NCI-H2029 (cell line): ENCODE measurements at places on chromosomes 5 and 9.

DNA sequence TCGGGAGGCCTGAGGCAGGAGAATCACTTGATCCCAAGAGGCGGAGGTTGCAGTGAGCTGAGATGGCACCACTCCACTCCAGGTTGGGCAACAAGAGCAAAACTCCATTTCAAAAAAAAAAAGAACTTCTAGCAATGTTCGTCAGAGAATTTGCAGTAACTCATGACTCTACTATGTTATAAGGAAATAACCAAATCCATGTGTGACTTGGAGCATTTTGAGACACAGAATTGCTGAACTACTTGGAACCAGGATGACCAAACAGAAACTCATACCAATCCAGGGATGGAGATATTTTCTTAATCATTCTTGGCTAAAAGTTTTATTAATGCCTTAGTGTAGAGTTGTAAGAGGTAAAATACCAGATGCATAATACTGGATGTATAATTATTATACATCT is 99.9 kb upstream of the BNC2 start:
- no peak for DNase-seq

- no peak for DNase-seq
Observed at GRCh38 chr5:150457121-150457520, 7.6 kb upstream of the RPS14 start.

DNA sequence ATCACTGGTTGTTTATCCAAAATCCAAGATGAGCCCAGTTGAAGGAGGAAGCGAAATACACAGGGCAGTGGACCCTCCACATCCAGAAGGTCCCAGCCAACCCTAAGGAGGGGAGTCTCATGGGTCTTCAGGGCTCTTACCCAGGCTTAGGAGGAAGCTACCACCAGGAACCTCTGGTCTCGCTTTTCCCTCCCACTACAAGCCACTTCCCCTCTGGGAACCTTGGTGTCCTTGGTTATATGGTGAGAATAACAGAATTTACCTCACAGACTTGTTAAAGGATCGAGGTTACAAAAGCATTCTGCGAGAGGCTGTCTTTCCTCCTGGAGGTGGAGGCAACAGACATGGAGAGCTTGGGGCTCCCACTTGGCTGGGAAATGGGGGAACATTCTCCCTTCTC is 3.4 kb downstream of the HIGD2A start:
- no peak for DNase-seq

DNA sequence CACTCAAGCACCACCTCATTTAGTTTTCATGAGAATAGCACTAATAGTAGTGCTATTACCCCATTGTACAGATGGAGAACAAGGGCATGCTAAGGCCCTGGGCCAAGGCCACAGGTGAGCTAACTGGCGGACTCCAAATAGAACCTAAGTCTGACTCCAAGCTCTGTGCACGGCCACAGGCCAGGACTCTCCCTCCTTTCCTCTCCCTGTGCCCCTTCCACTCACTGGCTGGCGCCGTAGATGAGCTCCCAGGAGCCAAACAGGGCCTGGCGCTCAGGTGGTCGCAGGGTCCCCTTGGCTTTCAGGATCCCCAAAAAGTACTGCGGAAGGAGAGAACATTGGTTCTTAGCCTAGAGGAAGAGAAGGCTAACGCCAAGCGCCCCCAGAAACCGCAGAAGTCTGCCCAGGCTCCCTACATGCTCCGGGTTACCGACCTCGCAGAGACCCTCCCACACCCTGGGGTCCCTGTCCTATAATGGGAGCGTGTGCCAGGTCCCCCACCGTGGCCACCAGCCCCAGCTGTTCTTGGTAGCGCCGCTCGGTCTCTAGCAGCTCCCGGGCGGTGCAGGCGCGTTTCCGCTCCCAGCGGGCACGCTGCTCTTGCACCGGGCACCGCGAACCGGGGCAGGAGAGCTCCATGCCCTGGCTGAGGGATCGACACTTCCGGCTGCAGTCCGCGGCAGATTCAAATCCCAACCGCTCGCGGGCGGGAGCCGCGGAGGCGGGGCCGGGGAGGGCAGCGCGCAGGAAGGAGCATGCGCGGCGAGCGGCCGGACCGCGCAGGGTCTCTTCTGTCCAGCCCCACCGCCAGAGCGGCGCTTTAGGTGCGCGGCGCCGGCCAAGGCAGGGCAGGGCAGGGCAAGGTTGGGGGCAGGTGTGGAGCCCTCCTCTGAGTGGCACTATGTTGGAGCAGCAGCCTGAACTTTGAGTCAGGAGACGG is at the start of gene ARHGEF39:
Gene ARHGEF39, minus strand, starts transcription at position 665 of the 940 bp plus-strand sequence. Its CDS starts 26 bp downstream, at position 639.
- peak; percentile 89 for DNase-seq

- no peak for DNase-seq
Observed at GRCh38 chr5:148418511-148418910, 34.8 kb downstream of the FBXO38 start.

GRCh38 chr5:178244576-178244975 is 12.0 kb upstream of the PHYKPL start:
- DNase-seq = no peak

DNA sequence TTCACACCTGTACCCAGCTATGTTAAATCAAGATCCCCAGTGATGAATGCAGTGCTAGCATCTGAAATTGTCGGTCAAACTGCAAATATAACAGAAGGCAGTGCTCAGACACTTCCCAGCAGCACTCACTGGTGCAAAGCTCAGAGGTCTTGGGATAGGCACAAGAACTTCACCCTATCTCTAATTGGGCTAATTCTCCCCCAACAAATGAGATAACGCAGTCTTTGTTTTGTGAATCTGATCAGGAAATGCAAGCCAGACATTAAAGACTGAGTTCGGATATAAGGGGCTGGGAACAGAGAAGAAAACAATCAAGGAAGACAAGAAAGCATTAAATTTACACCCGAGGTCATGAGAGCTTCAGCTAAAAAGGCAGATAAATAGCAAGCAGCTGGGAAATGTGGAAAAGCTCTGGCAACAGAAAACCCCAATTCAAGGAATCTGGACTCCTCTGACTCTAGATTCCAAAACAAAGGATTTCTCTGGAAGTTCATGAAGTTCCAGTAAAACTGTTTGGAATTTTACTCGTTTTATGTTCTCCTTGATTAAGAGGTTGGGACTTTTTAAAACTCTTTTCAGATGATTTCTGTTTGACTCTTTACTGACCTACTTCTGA is 65.1 kb downstream of the GNA14 start:
- no peak for DNase-seq

GRCh38 chr5:159883522-159883950 is 32.7 kb upstream of the ADRA1B start:
- no peak for DNase-seq

- no peak for DNase-seq
Observed at GRCh38 chr9:15178631-15179030, 128.4 kb downstream of the TTC39B start.

- peak; percentile 41 for DNase-seq
Observed at GRCh38 chr5:141743866-141744272, 61.8 kb upstream of the ARAP3 start.

DNA sequence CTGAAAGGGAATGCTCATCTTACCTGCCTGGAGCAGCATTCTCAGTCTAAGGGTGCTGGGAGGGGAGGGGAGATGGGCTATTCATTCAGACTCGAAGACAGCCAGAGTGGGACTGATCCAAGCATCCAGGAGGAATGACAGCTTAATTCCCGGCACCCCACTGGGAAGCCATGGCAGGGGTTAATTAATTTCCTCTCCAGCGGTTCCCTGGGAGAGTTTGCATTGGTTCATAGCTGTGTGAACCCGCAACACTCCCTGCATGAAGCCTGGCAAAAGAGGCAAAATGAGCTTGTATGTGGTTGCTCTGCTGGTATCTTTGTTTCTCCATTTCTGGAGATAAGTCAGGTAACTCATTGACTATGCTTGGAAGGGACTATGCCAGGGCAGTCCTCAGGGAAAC is 401.0 kb upstream of the SLC24A2 start:
- no peak for DNase-seq

- DNase-seq = peak; percentile 52
Observed at GRCh38 chr9:132516911-132517310, 65.5 kb upstream of the BARHL1 start.

GRCh38 chr9:14398473-14398872 is 84.5 kb upstream of the NFIB start:
- DNase-seq = no peak

DNA sequence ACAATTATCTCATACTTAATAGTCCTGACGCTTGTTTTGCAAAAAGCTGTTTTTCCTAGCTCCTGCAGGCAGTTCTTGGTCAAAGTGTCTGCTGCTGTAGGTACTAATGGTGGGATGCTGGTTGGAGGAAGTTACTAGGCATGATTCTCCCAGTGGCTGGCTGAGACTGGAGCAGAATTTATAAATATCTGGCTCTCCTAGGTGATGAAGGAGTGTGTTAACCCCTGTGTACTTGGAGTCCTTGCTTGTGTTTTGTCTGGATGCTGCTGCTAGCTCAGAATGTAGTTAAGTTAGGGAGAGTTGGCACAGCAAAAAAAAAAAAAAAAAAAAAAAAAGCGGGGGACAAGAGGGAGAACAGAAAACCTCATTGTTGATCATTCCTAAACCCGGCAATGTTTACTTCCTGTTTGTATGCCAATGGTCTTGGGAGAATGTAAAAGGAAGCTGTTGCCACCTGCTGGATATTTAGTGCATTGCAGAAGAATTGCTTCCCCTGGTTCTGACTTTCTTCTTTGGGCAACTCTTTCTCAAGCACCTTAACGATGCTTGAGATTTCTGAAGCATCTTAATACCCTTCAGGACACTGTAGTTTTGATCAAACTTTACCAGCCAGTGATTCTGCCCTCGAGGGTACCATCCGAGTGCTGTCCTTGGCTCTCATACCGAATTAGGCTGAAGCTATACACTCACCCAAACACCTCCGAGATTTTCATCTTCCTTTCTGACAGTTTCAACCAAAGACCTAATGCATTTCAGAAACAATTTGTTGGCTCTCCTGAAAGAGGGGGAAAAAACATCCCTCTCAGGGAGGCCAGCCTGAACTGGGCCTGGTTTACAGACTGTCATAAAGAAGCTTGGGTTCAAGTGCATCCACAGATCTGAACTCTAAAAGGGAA is 71.7 kb upstream of the WWC1 start:
- DNase-seq = peak; percentile 53

- DNase-seq = no peak
Observed at GRCh38 chr9:131580358-131580757, 35.0 kb downstream of the PRRT1B start.

DNA sequence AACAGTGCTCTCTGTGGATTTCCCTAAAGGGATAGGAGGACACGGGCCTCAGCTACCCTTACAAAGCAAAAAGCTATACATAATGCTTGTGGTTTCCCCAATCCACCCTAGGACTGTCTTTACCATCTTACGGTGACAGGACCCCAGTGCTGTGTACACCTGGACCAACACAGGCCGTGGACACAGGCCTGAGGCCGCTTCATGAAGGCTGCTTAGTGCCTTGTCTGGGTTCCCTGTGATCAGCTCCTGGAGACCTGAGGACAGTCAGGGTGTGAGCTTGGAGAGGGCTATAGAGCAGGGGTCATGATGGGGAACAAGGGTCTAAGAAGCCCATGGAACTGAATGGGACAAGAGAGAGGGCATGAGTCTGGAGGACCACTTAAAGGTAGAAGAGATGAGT is 2.9 kb downstream of the FANCG start:
- no peak for DNase-seq

DNA sequence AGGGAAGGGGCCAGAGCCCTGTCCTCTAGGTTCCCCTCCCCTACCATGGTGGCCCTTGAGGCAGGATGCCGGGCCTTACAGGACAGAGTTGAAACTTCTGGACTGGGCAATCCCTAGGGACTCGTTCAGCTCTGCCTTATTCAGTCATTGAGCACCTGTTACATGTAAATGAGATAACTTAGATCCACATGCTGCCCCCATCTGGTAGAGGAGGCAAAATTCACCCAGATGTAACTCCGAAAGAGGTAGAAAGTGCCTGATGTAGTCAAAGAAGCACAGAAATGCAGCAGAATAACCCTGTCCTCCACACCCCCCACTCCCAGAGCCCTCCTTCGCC is 1.5 kb downstream of the GGTA1 start:
- DNase-seq = peak; percentile 84

GRCh38 chr5:6383376-6383775 is 5.0 kb upstream of the MED10 start:
- DNase-seq = peak; percentile 19

DNA sequence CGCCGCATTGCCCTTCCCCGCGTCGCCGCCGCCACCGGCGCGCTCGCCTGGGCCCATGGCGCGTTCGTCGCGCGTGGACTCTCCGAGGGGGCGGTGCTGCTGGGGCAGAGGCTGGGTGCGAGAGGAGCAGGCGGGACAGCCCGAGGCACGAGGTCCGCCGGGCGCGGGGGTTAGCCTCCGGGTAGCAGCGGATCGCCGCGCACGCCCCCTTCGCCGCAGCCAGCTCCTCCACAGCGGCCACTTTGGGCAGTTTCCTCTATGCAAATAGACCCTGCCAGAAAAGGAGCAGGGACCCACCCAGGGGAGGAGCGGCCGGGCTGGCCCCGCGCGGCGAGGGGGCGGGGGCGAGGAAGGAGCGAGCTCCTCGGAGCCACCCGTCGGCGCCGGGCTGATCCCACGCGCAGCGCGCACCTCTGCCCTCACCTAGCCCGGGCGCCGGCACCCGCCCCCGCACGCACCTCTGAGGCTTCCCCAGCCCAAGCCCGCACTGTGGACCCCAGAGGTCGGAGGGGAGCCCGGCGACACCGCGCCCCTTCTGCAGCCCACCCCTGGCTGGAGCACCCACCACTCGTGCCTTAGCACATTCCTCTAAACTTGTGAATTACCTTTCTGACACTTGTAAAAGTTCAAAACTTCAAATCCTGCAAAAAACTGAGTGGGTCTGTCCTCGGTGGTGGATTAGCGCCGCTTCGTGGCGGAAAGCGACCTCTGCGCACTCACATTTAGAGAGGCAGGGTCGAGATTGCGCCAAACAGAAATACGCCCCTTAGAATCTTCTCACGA is at the start of gene COL23A1:
Gene COL23A1, minus strand, starts transcription at position 253 of the 783 bp plus-strand sequence.
- DNase-seq = no peak

DNA sequence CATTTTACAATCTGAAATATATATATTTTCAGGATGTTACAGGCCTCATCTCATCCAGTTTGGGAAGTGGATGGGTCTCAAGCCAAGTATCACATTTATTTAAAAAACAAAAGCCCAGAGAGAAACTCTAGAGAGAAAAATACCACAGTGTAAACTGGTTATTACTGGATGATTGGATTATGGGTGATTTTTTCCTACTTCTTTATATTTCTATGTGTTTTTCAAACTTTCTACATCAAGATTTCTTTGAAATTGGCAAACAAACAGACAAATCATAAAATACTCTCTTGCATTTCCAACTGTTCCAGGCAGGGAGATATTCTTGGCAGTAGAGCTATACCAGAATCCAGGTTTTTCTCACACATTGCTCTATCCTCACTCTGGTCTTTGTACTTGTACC is 116.0 kb upstream of the SMIM23 start:
- no peak for DNase-seq

DNA sequence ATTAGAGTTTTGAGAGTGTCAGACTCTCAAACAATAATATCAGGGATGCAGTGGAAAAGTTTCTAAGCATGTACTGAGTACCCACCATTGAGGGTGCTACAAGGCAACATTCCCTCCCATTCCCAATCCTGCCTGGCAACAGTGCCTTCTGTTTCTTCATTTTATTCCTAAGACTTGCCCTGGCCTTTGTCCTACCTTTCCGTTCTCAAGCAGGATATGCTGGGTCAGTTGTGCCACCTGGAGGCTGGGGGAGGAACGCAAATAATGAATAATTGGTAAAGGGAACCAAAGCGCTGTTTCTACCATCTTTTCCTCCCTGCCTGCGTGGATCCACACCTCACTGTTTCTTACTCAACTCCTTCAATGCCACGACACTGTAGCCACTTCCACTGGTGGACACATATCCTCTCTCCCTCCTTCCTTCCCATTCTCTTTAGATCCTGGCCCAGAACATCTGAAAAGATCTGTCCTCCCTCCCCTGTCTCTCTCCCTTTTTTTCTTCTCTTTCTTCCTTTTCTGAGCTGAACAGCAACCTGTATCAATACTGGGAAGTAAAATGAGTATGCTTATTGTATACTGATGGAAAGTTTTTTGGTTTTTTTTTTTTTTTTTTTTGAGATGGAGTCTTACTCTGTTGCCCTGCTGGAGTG is 149.5 kb downstream of the C9orf152 start:
- DNase-seq = peak; percentile 61
